ENCODE measurements at places on chromosomes 7 and 10.

DNA sequence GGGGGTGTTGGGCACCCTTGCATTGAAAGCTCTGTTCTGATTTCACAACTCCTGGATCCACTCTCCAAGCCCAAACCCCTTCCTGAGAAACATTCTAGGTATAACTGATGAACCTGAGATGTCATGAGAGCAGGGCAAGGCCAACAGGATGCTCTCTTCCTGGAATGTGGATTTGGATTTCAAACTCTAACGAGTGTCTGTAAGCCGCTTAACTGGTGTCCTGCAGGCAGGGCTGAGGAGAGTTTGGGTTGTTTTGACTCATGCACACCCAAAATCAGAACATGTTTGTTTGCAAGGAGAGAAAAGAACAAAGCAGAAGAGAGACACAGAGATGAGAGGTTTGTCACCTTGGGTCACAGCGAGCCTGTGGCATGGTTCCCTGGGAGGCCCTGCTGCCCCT is 24.6 kb upstream of the AKR1E2 start:
- DNase-seq: no peak

DNA sequence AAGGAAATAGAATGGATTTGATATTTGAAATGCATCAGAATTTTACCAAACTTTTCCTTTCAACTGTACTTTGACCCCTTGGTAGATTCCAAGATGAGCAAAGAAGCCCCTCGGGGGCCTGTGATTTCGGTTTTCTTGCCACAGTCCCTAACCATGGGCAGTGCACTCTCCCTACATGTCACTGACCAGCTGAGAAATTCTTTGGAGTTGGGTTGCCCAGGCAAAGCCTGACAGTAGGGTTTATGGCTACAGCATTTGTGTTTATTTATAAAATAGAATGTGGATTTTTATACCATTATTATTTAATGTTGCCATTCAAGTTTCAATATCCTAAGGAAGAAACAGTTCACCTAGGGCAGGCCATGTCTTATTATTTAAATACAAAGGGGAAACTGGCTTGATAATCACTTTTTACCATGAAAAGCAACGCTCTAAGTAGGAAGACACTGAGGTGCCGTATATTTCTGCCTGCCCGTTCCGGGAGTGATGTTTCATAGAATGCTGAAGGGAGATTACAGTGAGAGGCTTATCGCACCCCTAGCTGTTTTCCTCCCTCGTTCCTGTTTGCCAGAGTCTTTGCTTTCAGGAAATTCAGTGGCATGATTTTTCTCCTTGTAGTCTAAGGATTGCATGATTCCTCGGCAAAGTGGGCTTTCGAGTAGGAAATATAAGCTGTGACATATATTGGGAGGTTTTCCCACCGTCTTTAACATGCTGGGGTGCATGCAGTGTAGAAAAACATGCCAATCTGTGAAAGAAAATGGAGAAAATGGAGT is 35.8 kb downstream of the WIPF3 start:
- DNase-seq: no peak

DNA sequence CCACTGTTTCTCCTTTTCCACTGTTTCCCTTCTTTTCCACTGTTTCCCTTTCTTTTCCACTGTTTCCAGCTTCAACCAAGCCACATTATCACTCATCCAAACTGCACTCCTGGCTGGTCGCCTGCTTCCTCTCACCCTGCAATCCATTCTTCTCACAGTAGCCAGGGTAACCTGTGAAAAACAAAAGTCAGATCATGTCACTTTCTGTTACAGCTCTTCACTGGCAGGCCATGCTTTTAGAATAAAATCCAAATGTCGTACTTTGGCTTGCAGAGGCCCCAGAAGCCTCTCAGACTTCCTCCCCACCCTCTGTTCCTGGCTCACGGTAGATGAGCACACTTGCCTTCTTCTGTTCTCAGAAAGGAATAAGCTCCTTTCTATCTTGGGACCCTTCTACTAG is 33.9 kb downstream of the STARD3NL start:
- no peak for DNase-seq

DNA sequence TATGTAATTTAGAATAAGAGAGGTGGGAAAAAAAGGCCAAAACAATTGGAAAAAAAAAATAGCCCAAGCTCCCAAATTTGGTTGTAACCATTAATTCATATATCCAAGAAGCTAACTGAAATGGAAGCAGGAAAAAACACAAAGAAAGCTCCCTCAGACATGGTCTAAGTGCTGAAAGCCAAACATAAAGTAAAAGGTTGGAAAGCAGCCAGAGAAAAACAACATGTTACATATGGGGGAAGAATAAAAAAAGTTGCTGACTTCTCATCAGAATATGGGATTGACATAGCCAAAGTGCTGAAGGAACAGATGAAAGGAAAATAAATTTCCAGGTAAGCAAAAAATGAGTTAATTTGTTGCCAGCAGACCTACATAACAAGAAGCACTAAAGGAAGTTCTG is 40.3 kb downstream of the PDZD8 start:
- DNase-seq: no peak

Measured in activated naive CD8-positive, alpha-beta T cell treated with anti-CD3 and anti-CD28 coated beads for 36 hours (primary cell).